ENCODE measurements at places on chromosomes 4 and X.

GRCh38 chr4:18021470-18021719 is 160 bp downstream of the LCORL start:
- DNase-seq = no peak

DNA sequence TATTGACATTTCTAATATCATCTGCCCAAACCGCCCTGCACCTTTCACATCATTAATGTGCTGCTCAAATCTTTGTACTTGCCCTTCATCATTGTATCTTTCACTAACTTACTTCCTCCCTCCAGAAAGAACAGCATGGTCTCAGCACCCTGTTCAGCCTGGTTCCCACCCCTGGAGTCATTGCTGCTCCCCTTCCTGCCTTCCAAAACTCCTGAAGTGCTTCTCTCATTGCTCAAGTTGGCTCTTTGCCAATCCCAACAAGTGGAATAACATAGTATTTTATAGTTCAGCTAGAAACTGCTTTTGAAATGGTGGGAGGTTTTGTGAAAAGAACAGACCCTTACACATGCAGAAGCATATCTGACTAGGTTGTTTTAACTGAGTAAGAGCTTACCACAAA is 14.0 kb upstream of the TTC29 start:
- no peak for DNase-seq

- DNase-seq = peak; percentile 83
Observed at GRCh38 chrX:135520553-135521404, at the start of gene INTS6L. Gene INTS6L, plus strand, starts transcription at chrX:135520660. Its CDS starts 333 bp downstream, at chrX:135520993.

DNA sequence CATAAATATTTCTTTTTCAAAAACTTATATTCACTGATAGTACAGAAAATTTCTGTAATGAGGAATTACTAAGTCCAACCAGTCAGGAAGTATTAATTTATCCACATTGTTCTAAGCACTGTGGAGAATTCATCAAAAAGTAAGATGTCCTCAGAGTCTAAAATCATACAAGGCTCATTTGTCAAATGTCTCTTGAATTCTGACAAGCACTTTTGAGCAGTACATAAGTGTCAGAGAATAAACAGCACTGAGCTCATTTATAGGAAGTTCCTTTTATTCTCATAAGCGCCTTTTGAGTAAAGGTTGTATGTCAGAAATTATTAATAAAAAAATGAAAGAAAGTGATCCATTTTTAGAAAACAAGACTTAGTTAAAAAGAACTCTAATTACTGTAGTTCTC is 523.2 kb upstream of the EPHA5 start:
- no peak for DNase-seq

All from stimulated activated CD4-positive, alpha-beta T cell treated with anti-CD3 and anti-CD28 coated beads, Interleukin-4, amount 100 ng/mL, for 24 hours (primary cell).